ENCODE measurements at places on chromosomes 12 and 14.

DNA sequence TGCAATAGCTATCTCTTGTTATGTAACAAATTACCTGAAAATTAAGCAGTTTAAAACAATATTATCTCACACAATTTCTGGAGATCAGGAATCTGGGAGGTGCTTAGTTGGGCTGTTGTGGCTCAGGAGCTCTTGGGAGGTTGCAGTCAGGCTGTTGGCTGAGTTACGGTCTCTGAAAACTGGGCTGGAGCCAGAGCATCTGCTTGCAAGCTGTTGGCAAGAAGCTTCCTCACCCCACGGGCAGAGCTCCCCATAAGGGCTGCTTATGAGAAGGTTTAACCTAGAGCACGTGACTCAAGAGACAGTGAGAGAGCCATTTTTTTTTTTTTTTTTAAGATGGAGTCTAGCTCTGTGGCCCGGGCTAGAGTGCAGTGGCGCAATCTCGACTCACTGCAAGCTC, 346.8 kb downstream of the ATP23 start:
- DNase-seq: no peak

DNA sequence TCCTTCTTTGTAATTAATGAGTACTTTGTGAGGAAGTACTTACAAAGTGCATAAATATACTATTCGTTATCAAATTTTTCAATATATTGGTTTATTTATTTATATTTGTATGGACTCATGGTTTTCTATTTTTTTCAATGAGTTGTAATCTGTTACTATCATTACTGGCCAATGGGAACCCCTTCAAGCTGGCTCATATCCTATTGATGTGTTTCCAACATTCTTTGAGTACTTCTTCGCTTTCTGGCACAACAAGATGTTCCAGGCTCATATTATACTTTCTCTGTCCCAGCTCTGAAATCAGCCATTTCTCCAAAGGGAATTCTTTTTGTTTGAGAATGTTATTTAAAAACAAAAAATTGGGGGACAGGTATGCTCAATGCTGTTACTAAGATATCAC, 17.5 kb downstream of the YBX3 start:
- DNase-seq: no peak

- no peak for DNase-seq
Measured at GRCh38 chr14:100436745-100437406, 113.7 kb downstream of the SLC25A47 start.

- DNase-seq: no peak
Measured at GRCh38 chr12:32695787-32696186, 16.7 kb downstream of the DNM1L start.

DNA sequence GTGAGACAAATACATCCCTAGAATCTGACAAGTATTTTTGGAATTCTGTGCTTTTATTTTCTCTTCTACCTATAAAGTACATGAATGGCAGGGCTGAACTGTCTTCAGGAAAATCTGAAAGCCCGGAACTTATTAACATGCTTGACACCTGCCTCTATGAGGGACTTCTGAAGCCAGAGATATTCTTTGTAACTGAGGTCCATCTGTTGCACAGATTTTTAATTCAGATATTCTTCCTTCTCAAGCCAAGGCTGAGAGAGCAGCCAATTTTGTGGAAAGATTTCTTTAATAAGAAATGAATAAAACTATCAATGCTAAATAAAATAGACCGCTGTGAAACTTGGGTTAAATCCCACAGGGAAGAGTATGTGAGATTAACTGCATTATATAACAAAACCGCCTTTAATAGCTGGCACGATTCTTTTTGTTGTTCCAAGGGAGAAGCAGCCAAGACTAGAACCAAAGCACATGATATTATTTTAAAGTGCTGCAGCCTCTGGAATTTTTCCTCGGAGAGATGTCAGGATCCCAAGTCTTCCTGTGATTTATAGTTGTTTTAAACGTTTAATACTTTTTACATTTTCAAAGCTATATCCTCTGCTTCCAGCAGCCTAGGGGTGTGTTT, 148.9 kb downstream of the CRADD start:
- DNase-seq: no peak

- DNase-seq: no peak
Measured at GRCh38 chr14:29716150-29716549, 211.5 kb downstream of the PRKD1 start.

GRCh38 chr12:77130193-77130592, 64.8 kb upstream of the E2F7 start:
- no peak for DNase-seq

- no peak for DNase-seq
Measured at GRCh38 chr12:108905725-108906124, 25.8 kb downstream of the DAO start.

DNA sequence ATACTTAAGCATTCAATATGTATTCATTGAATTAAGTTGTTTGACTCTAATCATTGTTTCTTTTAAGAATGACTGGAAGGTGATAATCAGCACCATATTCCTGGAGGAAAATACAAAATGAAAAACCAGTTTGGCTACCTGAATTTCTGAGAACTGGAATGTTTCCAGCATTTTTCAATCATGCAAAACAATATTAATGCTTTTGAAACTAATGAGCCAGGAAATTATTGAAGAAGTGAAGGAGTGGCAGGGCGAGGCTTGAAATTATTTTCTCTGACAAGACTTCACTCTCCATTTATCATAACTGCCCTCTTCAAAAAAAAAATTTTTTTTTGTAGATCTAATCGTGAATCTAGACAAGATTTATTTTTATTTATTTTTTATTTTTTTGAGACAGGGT, 19.0 kb downstream of the TMEM19 start:
- no peak for DNase-seq

GRCh38 chr12:50986966-50987737, 34.8 kb downstream of the HIGD1C start:
- DNase-seq: no peak

- DNase-seq: no peak
Measured at GRCh38 chr12:112473056-112473455, 54.3 kb downstream of the PTPN11 start.

DNA sequence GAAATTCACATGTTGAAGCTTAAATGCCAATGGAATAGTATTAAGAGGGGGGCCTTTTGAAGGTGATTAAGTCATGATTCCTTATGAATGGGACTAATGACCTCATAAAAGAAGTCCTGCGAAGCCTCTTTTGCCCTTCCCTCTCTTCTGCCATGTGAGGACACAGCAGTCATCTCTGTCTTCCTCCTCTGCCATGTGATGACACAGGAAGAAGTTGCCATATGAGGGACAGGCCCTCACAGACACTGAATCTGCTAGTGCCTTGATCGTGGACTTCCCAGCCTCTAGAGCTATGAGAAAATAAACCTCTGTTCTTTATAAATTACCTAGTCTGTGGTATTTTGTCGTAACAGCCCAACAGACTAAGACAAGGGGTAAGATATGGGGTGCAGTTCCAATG, 100.7 kb downstream of the VCPKMT start:
- no peak for DNase-seq

- DNase-seq: peak; percentile 38
Measured at GRCh38 chr14:61188978-61189808, 91.9 kb downstream of the TMEM30B start.

GRCh38 chr14:89616425-89616824, 199.4 kb upstream of the FOXN3 start:
- DNase-seq: no peak

DNA sequence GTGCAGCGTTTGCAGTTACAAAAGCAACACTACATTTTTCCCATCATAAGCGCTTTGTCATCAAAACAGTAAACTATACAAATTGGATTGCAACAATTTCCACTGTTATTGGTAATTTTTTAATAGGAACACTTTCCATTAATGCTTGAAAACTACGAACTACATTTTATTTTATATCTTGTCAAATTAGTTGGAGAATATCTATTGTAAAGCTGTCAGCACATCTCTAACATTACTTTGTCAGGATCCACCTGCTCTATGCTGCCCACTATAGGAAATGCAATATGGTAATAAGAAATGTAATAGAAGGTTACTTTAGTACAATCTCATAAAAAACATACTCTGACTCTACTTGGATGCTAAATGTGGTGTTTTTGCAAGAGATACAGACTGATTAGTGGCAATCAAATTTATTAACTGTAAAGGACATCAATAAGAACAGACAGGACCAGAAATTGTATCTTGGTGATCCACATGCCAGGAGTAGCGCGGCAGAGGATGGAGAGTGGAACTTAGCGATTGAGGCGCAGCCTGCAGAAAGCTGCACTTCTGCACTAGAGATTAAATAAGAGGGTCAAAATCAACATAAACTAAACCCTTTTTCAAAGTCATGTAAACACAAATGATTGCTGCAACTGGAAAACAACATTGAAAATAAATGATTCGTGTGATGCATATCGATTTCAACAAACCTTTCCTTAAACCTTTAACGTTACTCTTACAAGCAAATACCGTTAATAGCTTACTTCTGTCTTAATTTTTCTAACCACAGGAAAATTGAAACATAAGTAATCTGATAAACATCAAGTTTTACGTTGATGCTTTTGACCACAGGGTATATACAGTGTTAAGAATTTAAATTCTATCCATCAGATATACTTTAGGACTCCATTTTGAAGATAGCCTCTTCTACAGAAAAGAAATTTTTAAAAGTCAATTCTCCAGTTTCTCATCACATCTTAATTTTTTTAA, 3.6 kb upstream of the ARID2 start:
- DNase-seq: no peak

- DNase-seq: no peak
Measured at GRCh38 chr12:44285321-44285960, 449.6 kb downstream of the TMEM117 start.

DNA sequence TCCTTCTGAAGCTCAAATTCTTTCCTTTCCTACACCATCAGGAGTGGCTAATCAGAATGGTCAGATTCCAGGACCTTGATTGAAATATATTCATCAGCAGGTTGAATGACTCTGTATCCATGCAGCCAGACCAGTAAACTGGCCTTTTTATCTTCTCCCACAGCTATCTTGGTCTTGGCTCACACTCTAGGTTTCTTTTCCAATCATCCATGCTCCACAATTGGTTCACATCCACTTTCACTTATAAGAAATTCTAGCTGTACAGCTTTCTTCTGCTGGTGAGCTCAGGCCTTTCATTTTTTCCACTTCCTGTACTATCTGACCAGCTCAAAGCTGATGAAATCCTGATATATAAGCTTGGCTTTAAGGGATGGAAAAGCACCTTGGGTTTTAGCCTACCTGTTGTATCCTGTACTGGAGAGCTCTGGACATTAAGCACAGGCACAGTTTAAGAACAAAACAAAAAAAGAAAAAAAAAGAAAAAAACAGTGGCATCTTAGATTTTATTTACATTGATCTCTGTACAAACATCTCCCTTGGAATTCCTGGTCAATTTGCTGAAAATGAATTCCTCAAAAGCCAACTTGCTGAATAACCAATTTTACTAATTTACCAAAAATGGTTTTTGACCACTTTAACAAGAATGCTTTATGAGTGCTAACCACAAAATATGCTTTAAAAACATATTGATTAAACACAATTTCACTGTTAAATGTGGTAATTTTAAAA, 91.6 kb upstream of the PAWR start:
- DNase-seq: no peak

- no peak for DNase-seq
Measured at GRCh38 chr12:843609-844008, 91.2 kb downstream of the WNK1 start.

DNA sequence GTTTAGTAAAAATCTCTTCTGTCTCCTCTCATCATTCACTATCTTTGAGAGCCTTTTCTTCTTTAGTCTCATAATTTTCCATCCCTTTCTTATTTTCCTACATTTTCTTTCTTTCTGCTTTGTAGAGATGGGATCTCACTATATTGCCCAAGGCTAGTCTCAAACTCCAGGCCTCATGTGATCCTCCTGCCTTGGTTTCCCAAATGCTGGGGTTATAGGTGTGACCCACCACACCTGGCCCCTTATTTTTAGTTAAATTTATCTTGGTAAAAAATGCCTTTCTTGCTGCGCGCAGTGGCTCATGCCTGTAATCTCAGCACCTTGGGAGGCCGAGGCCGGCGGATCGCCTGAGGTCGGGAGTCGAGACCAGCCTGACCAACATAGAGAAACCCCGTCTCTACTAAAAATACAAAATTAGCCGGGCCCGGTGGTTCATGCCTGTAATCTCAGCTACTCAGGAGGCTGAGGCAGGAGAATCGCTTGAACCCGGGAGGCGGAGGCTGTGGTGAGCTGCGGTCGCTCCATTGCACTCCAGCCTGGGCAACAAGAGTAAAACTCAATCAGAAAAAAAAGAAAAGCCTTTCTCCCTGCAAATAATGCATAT, 996 bp downstream of the SLC2A3 start:
- DNase-seq: no peak

DNA sequence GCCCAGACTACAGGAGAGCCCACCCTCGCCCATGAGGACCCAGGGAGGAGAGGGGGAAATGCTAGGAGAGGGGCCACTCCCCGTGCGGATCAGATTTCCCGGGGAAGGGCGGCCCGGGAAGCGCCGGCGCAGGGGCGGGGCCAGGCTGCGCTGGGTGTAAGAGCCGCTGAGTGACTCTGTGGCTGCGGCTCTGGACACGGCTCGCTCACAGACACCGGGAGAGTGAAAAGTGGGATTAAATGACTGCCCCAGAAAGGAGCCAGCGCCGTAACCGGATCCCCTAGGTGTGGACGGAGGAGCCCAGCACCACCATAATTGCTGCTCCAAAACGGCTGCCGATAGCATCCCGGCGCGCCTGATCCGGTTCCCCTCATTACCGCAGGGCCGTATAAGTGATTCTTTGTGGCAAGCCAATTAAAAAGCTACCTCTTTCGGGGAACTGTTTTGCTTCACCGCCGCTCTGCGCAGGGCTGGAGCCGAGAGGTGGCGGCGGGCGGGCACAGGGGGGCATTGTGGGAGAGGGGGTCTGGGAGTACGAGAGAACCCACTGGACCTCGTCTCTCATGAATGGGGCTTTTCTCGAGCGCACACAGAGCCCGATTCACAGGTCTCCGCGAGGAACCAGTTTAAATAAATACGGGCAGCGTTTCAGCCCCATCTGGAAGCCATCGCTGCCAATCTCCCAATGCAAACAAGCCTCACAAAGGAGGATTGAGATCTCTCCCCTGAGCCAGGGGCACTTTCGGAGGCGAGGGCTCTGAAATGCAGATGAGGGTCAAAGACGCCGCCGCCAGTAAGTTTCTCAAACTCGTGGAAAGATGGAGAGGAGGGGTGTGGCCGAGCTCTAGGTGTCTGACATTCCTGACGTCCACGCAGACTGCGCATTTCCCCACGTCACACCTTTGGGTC, 2.5 kb downstream of the COL2A1 start:
- no peak for DNase-seq

DNA sequence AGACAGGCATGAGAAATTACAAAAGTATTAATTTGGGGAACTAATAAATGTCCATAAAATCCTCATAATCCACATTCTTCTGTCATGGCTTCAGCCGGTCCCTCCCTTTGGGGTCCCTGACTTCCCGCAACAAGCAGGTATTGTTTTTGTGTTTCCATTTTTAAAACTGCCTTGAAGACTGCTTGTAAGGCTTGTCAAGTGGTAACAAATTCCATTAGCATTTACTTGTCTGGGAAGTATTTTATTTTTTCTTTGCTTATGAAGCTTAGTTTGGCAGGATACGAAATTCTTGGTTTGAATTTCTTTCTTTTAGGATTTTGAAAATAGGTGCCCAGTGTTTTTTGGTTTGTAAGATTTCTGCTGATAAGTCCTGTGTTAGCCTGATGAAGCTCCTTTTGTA, 65.3 kb upstream of the LRFN5 start:
- DNase-seq: no peak
